ENCODE measurements at places on chromosomes 1 and 21.

- DNase-seq, result no peak
Measured at GRCh38 chr1:3743421-3743820, 8.8 kb upstream of the CCDC27 start.

GRCh38 chr21:21096956-21097355 is 98.7 kb downstream of the NCAM2 start:
- DNase-seq, result no peak

DNA sequence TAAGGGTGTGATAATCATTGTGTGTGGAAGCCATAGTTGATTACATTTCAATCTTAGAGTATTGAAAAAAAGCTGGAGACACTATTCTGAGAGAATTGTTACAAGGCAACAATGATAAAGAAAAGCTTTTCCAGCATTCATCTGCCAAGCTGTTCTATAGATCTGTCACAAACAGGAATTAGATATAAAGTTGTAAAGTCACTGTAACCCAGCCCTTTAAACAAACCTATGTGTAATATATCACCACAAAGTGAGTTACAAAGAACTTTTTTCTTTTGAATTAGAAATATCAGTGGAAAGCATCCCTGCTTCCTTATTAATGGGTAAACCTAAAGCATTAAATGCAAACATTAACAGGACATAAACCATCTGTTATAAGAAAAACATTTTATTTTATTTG is 55.4 kb downstream of the RPAP2 start:
- DNase-seq, result no peak

- no peak for DNase-seq
Measured at GRCh38 chr1:21594501-21594900, 74.7 kb downstream of the RAP1GAP start.

DNA sequence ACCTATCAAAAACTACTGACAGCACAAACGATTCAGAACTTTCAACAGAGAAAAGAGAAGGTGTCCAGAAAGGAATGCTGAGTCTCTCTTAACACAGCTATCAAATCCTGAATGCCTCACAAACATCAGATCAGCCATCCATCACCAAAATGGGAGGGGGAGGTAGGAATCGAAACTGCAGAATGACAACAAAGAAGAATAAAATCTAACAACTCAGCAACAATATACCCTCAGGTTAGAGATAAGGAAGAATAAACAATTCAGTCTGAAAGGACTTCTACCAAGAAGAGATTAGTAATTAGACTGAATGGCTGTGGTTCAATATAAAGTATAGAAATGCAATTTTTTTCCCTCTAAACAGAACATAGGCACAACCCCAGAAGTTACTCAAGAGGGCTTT is 94.4 kb downstream of the RERE start:
- no peak for DNase-seq

DNA sequence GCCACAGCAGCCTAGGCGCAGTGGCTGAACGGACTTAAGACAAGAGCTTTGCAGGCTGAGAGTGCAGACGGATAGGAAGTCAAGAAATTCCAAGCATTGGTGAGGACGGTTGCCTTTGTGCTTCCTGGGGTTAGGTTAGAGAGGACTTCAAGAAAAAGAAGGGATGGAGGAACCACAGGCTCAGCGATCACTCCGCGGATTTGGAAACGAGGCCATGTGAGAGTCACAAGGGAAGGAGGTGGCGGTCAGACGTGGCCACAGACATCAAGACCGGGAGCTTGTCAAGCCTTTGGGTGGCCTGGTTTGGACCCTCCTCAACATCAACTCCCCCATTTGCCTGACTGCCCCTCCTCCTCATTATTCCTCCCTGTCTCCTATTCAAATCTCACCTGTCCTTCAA is 62.3 kb downstream of the NID1 start:
- no peak for DNase-seq

GRCh38 chr1:24195874-24196273 is 8.8 kb upstream of the IFNLR1 start:
- DNase-seq, result no peak

DNA sequence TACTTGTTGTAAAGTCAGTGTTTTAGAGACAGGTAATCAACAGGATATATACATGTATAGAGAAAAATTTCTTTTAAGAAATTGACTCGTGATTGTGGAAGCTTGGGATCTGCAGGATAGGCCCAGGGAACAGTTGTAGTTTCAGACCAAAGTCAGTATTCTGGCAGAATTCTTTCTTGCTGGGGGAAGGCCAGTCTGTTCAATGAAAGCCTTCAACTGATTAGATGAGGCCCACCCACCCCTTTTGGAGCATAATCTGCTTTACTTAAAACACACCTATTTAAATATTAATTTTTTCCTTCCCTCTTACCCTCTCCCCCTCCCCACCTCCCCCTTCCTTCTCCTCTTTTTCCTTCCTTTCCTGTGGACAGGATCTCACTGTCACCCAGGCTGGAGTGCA is 48.0 kb downstream of the FNBP1L start:
- DNase-seq, result no peak

DNA sequence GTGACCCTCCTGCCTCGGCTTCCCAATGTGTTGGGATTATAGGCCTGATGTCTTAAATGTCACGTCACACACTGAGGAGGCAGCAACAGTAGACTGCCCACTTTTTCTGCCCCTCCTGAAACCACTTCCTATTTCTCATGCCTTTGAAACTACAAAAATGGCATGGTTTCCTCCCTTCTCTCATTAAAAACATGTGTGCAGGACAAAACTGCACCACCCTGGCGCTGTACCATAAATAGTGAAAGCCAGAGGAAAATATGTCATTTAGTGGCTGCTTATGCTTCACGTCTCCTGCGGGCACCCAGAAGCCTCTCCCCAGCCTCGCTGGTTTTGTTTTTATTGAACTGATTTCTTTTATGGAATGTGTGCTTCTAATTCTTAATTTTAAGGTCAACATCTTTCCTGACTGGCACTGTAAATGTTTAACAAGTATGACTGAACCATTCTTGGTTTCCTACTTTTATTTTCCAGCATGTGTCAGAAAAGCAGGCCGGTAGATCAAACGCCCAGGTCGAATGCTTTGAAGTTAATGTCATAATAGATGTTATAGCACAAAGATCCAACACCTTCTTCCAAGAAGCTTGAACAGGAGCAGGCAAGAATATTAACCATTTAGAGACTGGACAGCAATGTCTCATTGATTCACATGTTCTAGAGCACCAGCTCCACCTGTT is 59.6 kb upstream of the C1orf87 start:
- no peak for DNase-seq

- peak; percentile 26 for DNase-seq
Measured at GRCh38 chr1:31183927-31184554, 55.6 kb downstream of the NKAIN1 start.

GRCh38 chr1:13965770-13966398 is 265.9 kb downstream of the PRDM2 start:
- peak; percentile 46 for DNase-seq

DNA sequence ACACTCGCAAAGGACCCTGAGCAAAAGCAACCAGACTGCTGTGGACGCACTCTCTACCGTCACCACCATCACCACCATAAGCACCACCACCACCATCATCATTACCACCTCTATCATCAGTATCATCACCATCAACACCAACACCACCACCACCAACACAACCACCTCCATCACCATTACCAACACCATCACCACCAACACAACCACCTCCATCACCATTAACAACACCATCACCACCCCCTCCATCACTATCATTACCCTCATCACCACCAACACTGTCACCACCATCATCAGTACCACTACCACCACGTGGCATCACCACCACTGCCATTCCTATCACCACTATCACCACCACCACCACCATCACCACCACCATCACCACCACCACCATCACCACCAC is 38.8 kb upstream of the RIPK4 start:
- no peak for DNase-seq

- DNase-seq, result no peak
Measured at GRCh38 chr1:119791377-119791776, 19.9 kb downstream of the REG4 start.

GRCh38 chr21:17889171-17889570 is 70.0 kb upstream of the C21orf91 start:
- no peak for DNase-seq

GRCh38 chr1:24855474-24855873 is 74.6 kb downstream of the RUNX3 start:
- DNase-seq, result no peak

GRCh38 chr1:22712502-22713271 is 2.0 kb downstream of the EPHB2 start:
- DNase-seq, result no peak

- DNase-seq, result no peak
Measured at GRCh38 chr1:11845641-11846335, 1.8 kb downstream of the NPPA start.

DNA sequence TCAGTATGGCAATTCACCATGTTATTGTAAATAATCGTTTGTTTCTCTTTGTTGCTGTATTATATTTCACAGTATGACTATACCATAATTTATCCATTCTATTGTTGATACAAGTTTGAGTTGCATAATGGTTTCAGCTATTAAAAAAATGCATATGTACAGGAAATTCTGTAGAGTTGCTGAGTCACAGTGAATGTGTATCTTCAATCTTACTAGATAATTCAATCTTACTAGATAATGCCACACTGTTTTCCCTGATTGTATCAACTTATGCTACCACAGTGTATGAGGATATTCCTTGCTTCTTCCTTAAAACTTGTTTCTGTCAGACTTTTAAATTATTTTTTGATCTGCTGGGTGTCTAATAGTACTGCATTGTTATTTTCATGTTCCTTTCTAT is 3.5 kb upstream of the COA6 start:
- DNase-seq, result no peak

DNA sequence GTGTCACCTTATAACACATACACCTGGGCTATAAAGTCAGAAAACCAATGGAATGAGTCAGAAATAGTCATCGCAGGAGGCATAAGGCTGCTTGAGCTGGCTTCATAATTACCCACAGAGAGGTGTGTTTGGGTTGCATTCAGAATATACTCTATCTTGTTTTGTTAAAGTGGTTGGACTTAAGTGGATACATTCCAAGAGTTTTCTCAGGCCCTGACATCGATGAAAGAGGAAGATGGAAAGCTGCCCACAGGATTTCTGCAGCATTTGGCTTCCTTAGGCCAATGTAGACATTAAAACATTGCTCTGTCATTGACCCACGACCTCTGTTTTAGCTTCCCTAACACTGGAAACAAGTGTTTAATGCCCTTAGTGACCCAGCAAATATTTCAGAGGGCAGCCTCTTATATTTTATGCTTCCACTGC is 18.6 kb upstream of the BCL10 start:
- no peak for DNase-seq

DNA sequence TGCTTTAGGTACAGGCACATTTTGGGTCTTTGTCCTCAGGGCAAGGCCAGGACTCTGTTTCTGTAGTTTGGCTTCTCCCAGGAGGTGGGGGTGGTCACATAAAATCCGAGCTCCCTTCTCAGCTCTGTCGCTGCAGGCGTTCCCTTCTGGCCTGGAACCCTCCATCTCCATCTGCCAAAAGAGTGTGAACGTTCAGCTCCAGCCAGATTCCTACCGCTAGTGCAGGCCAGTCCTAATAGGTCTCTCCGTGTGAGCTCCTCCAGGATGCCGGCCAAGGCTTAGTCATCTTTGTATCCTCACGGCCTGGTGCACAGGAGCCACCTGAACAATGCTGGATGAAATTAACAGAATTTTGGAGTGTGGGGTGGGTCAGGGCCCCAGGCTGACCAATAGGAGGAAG is 19.9 kb upstream of the KCNA10 start:
- DNase-seq, result no peak

DNA sequence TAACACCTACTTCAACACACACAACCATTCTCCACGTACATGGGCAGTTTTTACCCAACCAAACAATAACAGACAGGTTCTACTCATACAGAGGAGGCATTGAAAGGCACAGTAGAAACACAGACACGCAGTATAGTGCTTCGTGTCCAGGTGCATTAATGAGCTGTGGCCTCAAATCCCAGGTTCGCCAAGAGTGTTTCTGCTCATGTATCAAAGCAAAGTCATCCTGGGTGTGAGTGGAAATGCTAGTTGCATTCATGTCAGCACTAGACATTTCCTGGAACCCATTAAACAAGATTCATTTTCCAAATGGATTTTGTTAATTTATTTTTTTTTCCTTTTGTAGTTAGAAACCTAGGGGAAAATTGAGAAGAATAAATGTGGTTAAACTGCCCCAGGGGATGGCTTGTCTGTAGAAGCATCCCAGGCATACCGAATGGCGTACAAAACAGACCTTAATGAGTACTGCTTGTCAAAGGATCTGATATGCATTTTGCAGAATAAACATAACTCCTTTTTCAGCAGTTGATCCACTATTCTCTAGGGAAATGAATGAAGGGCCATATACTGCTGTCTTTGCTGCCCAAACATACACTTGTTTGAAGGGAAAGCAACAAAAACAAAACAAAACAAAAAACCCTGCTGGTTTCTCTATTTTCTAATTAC is 298.6 kb upstream of the ST6GALNAC5 start:
- DNase-seq, result no peak

- no peak for DNase-seq
Measured at GRCh38 chr1:236922190-236922589, 82.1 kb downstream of the MT1HL1 start.

- no peak for DNase-seq
Measured at GRCh38 chr1:229940684-229941083, 126.4 kb upstream of the GALNT2 start.

All from SHP77 treated with DMSO at 0.1 percent for 48 hours (cell line).